Naive thymus-derived CD8-positive, alpha-beta T cell (primary cell): ENCODE measurements at places on chromosomes 5 and 9.

GRCh38 chr5:154157483-154158378 lies 32.8 kb upstream of the GALNT10 start:
- no peak for DNase-seq

DNA sequence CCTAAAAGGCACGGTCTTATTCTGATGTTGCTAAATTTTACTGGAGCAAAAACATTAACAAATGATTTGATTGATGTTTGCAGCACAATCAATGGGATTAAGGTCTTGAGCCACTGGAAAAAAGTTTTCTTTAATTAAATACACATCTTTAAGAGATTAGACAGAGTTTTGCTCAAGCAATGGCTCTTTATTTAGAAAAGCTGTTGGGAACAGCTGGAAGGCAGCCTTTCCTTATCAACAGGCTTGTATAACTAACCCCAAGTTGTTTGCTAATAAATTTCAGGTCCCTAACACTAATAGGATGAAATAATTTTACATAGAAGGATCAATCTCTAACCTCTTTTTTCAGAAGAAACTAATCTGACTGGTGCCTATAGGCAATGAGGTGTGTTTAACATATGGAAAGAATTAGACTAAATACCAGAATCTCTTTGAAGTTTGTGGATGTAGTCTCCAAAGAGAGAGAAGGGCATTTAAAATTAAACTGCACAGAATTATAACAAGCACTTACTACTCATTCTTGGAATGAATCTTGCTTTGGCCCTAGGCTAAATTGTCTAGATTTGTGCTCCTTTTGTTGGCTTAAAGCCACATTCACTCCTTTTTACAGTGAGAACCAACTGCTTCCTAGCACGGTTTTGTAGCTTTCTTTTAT lies 67.3 kb upstream of the TNFAIP8 start:
- no peak for DNase-seq

DNA sequence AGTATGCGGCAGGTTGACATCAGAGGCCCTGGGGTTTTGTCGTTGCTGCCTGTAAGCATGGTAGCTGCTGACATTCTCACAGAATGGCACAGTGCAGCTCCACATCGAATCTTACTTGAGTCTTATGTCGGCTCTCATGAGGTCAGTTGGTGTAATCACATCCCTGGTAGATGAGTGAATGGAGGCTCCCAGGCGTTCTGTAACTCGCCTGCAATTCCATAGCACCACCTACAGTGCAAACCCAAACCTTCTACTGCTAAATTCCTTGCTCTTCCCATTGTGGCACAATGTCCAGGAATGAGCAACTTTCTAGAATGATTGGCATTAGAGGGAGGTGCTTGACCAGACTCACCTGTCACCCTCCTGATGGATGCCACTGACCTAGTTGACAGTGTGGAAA lies 578.4 kb downstream of the CCDC171 start:
- DNase-seq: no peak

DNA sequence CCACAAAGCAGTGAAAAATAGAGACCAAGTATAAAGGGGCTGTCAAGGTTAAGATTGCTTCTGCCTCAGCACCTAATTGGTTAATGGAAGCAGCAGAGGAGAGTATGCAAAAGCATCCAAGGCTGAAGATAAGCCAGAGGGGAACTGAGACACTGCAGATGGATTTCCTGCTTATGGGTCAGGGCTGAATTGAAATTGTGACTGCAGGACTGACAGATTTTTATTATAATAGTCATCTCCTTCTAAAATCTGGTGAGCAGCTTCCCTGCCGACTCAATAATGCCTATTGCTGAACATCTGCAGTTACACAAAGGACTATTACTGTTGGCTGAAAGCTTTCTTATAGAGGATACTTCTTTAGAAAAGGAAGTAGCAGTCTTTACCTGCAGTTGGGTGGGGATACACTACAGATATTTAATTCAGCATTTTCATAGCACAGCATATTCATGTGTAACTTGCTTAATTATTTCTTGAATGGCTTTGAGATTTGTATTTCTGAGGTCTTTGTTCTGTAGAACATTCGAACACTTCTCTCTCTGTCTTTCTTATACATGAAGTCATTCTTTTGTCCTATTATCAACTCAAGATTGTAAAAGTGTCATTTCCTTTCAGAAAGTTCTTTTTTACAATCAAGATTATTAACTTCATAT lies 363.0 kb upstream of the RIOK2 start:
- DNase-seq: no peak

GRCh38 chr5:108353087-108353486 lies 28.8 kb downstream of the FBXL17 start:
- no peak for DNase-seq

- DNase-seq: no peak
Observed at GRCh38 chr5:80885396-80886000, 74.7 kb upstream of the RASGRF2 start.

GRCh38 chr5:61805101-61805500 lies 473.0 kb downstream of the ZSWIM6 start:
- no peak for DNase-seq

GRCh38 chr5:115070737-115071136 lies 99.0 kb downstream of the TRIM36 start:
- no peak for DNase-seq

- no peak for DNase-seq
Observed at GRCh38 chr9:124045076-124045829, 33.7 kb downstream of the LHX2 start.

DNA sequence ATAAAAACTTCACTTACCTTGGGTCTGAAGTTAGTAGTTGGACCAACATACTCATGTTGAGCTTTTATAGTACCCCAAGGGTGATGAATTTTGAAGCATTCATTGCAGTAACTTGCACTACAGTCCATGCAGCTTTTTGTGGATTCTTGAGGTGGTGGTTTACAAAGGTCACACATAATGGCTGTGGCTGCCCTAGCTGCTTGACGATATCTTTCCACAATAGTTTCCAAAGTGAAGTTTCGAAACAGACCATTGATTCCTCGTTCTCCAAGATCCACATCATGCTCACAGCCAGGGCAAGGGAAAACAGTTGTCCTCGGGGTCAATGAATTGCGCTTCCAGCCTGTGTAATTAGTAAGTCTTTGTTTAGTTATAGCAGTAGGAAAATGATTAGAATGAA lies 22.7 kb downstream of the TRIM36 start:
- DNase-seq: no peak

GRCh38 chr9:4923580-4924544 lies 61.2 kb upstream of the JAK2 start:
- no peak for DNase-seq

GRCh38 chr5:172481011-172481800 lies 26.9 kb upstream of the SH3PXD2B start:
- DNase-seq: no peak

- DNase-seq: no peak
Observed at GRCh38 chr5:135246605-135246922, 152.5 kb downstream of the MACROH2A1 start.

- peak; percentile 75 for DNase-seq
Observed at GRCh38 chr5:52725065-52725746, 62.5 kb upstream of the ITGA1 start.

DNA sequence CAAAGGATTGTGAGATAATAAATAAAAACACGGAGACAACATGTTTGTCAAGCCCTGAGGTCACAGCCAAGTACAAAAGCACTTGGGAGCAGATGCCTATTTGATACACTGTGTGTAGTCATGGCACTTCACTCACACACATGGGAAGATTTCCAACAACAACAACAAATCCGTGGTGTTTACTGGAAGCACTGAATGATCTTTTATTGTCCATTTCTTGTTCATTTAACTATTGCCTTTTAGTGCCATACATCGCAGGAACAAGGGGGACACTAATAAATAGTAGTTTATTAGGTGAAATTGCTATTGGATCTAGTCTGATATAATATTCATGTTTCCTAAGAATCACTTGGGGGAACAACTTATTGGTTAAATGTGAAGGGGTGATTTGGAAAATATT lies 20.4 kb upstream of the GDNF start:
- no peak for DNase-seq

DNA sequence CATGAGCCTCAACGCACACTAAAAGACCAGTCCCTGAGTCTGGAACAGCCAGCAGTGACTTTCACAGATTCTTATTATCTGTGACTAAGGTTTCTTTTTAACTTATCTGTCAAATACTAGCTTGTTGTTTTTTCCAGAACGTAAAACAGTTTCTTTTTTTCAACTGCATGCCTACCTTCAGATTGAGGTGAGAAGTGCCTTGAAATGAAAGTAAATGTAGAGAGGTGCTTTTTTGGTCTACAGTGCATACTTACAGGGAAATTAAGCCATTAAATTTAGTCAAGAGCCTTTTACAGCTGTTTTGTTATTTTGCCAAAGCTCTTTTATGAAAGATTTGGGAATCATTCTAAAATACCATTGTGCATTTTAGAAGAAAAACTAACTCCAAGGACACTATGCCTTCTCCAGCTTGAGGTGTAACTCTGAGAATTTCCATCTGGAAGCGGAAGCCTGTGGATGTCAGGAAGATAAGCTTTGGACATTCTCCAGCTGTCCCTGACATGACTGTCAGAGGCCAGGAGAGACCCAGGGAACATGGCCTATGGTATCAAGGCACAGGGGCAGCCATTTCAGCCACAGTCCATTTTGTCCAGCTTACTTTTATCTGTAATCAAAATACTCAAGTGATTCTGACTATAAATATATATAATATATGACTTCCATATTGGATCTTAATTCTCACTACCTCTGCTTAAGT lies 230.3 kb downstream of the GLIS3 start:
- DNase-seq: no peak

DNA sequence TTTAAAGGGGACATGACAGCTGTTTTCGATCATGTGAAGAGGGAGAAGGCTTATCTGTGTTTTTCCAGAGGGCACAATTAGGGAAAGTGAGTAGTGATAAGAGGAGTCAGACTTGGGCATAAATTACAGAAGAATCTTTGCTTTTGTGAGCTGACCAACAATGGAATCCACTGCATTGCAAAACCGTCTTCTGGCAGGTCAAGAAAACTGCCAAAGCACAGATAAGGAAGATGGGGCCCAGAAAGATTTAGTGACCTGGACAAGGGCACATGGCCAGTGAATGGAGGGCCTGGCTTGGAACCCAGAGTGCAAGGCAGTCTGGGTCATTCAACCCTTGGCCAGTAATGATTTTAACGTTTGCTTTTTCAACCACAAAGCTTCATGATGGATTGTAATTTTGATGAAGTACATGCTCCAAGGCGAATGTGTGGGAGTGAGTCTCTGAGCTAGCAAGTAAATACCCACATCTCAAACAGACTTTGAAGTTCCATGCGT lies 153.2 kb upstream of the MAST4 start:
- no peak for DNase-seq

DNA sequence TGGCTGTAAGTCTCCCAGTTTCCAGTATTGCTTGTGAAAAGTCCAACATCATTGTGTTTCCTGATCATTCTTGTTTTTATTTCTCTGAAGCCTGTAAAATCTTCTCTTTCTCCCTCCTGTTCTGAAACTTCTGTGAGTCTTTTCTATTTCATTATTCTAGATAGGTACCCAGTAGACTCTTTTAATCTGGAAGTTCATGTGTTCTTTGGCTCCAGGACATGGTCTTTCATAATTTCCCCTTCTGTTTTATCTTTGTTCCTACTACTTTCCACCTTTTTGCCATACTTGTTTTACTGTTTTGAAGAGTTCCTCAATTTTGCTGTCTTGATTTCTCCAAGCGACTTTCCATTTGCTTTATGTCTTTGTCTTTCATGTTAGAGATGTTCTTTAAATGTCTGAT lies 168.1 kb downstream of the APBA1 start:
- DNase-seq: no peak

GRCh38 chr9:36828611-36829013 lies 205.5 kb downstream of the PAX5 start:
- no peak for DNase-seq

- no peak for DNase-seq
Observed at GRCh38 chr5:89303033-89303480, 420.1 kb upstream of the MEF2C start.

- no peak for DNase-seq
Observed at GRCh38 chr5:175463641-175464040, 14.7 kb upstream of the SFXN1 start.

DNA sequence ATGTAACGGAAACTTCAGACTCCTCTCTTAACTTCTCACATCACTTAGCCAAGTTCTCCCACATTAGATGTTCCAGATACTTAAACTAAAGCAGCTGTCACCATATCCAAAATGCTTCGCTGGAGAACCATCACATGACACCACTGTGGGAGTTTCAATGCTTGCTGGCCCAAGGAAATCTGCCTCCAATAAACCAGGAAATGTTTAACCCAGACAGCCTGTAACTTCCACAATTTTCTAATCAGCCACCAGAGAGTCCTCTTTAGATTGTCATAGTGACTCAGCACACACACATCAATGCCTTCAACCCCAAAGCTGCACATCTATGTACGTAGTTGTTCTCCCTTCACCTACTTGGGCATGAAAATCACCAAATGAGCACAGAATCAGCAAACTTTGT lies 118.7 kb downstream of the LPAR1 start:
- no peak for DNase-seq

DNA sequence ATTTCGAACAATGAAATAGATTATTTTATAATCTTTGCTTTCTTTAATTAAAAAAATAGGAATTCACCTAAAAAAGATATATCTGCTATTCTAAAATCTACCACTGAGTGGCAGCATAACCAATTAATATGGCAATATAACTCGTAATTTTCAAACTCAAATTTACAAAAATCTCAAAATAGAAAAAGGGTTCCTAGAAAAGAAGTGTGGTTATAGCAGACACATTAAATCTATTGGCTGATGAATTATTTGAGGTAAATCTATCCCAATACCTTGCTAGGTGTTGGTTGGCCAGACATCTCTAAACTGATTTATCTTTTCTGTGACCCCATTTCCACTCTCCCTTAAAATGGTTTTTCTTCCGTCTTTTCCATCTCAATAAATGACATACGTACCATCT lies 30.2 kb upstream of the NRG2 start:
- no peak for DNase-seq

DNA sequence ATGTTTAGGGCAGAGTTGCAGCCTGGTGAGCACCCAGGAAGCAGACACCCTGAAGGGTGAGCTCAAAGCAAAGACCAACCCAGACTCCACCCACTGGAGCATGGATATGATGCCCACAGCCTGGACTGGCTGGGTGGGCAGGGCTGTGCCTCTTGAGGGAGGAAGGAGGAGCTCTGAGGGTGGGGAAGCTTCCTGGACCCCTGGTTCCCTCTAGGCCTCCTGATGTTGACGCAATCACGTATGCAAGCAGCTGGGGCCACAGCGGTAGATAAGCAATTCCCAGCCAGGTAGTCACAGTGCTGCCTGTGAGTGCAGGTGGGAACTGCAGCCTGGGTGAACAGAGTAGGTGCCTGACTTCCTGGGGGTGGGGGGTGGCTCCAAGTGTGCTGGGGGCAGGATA lies 271.5 kb downstream of the CDK5RAP2 start:
- DNase-seq: no peak

GRCh38 chr5:43352131-43352530 lies 38.9 kb upstream of the HMGCS1 start:
- DNase-seq: no peak
